ENCODE measurements at places on chromosomes 16 and 17. TPM values are rescaled to one million over a fixed set of nuclear protein-coding genes. Genes with fewer than 3 reads are reported as not detected.

Gene SHISA9
- total RNA-seq: 0.89 TPM

Gene EVPL
- total RNA-seq: 14.9 TPM

- no peak for DNase-seq
Observed at GRCh38 chr17:76561332-76561731, 21.5 kb downstream of the PRCD start.

DNA sequence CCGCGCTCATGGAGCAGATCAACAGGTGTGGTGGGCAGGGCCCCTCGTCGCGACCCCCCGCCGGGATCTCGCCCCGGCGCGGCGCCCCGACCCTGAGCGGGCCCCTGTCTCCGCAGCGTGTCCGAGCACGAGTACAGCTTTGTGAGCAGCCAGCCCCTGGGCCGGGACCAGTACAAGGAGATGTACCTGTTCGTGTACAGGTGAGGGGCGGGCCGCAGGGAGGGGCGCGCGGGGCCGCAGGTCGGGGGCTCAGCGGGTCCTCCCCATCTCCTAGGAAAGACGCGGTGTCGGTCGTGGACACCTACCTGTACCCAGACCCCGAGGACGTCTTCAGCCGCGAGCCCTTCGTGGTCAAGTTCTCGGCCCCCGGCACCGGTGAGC, 848 bp downstream of the DNASE1L2 start:
- DNase-seq: no peak

DNA sequence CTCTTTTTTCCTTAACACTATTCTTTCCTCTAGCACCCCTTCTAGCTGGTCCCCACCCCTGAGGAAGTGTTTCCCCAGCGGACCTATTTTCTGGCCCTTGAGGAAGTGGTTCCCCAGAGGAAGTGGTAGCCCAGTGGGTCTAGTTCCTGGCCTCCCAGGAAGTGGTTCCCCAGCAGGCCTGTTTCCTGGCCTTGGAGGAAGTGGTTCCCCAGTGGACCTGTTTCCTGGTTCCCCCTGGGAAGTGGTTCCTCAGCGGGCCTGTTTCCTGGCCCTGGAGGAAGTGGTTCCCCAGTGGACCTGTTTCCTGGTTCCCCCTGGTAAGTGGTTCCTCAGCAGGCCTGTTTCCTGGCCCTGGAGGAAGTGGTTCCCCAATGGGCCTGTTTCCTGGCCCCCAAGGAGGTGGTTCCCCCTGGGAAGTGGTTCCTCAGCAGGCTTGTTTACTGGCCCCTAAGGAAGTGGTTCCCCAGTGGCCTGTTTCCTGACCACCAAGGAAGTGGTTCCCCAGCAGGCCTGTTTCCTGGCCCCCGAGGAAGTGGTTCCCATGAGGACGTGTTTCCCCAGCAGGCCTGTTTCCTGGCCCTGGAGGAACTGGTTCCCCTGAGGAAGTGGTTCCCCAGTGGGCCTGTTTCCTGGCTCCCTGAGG, 58.3 kb downstream of the NTN1 start:
- no peak for DNase-seq

DNA sequence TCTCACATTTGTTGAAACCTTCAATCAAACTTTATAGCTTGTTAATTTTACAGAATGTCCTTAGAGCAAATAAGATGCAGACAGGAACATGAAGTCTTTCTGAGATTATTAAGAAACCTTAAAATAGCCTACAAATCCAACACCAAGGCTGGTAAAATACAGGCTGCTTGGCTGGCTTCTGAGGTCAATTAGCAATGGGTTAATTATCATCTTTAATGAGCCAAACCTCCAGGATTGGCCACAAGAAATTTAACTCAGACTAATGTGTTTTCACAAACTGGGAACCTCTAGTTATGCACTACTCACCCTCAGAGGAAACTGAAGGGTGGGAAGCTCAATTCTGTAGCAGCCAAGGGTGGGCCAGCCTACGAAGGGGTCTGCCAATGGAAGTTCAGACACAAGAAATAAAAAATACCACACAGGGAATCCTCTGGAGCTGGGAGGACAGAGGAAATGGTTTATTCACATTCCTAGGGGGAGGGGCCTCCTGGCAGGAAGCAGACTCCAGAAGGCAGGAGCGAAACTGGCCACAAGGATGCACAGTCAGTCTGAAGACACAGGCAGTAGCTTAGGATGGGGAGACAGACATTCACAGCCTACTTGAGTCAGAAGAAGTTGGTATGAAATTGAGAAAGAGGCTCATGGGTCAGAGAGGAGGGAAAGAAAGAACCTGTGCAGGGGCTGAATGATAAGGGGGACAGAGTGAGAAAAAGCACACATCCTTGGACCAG, 36.1 kb downstream of the HIC1 start:
- peak; percentile 45 for DNase-seq

Data from mucosa of gallbladder (tissue), 1 donor.